ENCODE measurements at places on chromosomes 2 and 18.

- DNase-seq, result no peak
These were observed 114.3 kb upstream of the ARL4C start for GRCh38 chr2:234611209-234611608.

DNA sequence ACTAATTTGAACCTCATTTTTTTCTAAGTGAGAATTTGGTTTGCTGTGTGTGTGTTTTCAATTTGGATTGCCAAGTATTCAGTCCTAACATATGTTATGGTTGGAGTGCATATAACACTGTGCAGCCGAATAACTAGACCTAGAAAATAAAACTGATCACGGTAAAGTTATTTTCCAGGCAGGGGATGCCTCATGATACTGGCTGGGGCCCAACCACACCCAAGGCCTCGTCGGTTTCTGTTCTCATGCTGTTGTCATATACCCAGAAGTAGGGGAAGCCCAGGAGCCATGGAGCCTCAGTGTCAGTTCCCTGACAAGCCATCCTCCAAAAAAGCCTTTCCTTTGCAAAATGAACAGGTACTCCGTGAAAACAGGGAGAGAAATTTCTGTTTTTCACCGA, 160.2 kb downstream of the GBX2 start:
- DNase-seq, result no peak

GRCh38 chr2:134897932-134898331, 20.7 kb upstream of the CCNT2 start:
- no peak for DNase-seq

DNA sequence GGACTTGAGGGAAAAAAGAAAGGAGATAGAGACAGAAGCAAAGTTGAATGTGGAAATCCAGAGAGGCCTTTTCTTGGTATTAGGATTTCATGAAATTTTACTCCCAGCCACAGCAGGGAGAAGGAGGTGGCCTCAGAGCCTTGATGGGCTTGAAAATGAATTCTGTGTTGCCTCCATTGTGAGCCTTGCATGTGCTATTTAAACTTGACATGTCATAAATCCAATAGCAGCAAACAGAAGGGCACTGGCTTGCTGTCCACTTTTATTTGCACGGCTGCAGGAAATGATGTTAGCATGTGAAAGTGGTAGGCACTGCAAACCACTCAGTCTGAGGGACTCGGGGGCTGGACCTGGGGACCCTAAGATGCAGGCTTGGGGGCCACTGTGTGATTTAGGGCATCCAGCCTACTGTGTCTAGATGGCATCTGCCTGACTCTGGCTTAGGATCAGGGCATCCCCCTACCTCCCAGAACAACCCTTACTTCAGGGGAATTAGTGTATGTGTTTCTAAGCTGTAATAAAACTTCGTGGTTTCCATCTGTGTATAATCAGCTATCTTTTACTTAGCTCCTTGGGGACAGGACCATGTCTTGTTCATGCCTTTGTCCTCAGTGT, 139.1 kb upstream of the SKOR2 start:
- no peak for DNase-seq

DNA sequence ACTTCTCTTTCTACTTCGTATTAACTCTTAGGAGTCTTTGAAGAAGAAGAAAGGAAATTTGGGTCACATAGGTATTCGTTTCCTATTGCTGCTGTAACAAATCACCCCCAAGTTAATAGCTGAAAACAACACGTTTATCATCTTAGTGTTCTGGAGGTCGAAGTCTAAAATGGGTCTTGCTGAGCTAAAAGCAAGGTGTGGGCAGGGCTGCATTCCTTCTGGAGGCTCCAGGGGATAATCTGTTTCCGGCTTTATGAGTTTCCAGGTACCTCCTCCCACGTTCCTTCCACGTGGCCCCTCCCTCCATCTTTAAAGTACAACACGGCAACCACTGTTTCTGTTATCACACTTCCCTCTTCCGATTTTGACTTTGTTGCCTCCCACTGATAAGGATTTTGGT, 233.5 kb upstream of the RBBP8 start:
- no peak for DNase-seq

DNA sequence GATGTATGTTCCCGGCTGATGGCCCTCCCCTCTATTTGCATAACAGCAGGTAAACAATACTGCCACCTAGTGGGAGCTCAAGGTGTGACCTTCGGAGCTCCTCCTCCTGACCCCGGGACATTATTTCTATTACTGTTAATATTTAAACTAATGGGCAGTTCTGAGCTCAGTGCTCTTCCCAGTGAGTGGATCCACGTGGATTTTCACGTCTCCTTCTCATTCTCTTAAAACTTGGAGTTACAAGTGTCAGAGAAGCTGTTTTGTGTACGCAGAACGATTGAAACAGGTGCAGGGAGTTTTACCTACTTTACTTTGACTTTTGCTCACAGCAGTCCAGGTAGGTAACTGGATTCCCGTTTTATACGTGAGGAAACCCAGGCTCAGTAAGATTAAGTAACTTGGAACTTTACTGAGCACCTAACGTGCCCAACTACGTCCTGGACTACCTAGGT, 127.3 kb downstream of the PRKCE start:
- peak; percentile 51 for DNase-seq

DNA sequence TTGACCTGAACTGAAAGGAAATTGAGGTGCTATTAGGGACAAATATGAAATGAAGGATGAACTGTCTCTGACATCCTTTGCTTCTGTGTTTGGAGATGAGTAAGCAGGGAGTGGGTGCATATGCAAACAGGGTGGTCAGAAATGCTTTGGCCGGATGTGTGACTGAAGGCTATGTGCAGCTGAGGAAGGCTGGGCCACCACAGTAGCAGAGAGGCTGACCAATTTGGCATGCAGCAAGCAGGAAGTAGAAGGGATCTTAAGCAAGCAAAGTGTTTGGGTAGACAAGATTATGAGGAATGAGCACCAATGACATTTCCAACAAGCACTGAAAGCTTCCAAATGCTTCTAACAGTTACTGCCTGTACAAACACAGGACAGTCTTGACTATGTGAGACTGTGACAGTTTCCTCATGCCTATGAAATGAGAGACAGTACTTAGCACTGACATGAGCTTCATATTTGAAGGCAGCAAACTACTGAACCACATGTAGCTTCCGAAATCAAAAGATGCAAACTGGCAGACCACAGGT, 3.3 kb upstream of the ACTR3 start:
- DNase-seq, result no peak

- no peak for DNase-seq
These were observed 141.4 kb downstream of the SNTG2 start for GRCh38 chr2:1091895-1092585.
